Activated naive CD8-positive, alpha-beta T cell treated with anti-CD3 and anti-CD28 coated beads, Interleukin-2, amount 50 U/mL, for 24 hours (primary cell): ENCODE measurements at places on chromosomes 5 and 9.

- peak; percentile 44 for DNase-seq
Observed at GRCh38 chr9:113155911-113156588, 5.2 kb downstream of the SLC31A2 start.

- DNase-seq, result no peak
Observed at GRCh38 chr9:96089452-96090085, 212.4 kb downstream of the HSD17B3 start.

GRCh38 chr9:114385397-114386181 lies 2.2 kb downstream of the AKNA start:
- peak; percentile 88 for DNase-seq

GRCh38 chr5:17103461-17103860 lies 114.0 kb upstream of the BASP1 start:
- DNase-seq, result no peak

DNA sequence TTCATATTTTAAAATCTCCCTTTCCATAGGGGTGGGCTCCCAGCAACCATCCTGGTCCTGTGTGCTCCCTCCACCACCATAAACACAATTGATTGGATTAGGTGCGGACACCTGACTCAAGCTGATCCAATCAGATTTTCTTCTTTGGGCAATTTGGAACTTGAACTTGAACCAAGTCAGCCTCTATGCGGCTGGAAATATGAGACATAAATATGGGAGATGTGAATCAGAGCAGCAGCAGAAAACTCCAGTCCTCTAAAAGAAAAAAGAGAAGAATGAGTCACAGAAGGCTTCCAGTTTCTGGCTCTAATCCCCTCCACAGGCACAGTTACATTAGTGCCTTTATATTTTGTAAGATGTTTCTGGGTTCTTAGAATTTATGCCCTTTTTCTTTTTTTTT lies 306.6 kb downstream of the MLLT3 start:
- no peak for DNase-seq

- DNase-seq, result no peak
Observed at GRCh38 chr5:13976867-13977830, 32.7 kb upstream of the DNAH5 start.

DNA sequence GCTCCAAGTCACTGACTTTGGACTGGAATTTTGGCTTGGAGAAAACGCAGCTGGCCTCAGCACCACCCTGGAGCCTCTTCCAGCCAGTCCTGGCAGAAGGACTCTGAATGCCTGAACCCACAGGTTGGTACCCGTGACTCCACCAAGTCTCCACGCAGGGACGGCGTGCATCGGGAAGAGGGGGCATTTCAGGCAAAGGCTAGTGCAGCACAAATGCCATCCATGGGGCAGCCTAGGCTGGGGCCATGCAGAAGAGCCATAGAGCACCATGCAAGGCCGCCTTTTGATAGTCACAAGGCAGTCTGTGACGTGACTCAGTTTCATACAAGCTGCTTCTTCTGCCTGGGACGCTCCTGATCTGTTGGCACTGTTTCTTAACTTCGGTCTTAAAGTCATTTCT lies 28.0 kb downstream of the GDNF start:
- no peak for DNase-seq

DNA sequence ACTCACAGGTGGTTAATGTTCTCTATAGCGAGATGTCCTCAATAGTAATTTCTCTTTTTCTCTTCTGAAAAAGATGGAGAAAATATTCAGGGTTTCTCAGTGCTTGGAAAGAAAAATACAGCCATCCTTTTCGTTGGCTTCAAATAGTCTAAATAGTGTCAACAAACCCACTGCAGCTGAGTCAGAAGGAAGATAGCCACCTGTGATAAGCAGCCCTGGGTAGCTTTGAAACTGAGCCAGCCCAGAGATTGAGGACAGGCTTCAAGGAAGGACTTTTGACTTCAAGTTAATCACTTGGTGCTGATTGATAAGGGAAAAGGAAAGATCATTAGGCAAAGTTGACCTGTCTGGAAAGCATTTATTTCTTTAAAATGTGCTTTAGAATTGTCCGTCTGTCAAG lies 78.7 kb upstream of the TYRP1 start:
- no peak for DNase-seq

DNA sequence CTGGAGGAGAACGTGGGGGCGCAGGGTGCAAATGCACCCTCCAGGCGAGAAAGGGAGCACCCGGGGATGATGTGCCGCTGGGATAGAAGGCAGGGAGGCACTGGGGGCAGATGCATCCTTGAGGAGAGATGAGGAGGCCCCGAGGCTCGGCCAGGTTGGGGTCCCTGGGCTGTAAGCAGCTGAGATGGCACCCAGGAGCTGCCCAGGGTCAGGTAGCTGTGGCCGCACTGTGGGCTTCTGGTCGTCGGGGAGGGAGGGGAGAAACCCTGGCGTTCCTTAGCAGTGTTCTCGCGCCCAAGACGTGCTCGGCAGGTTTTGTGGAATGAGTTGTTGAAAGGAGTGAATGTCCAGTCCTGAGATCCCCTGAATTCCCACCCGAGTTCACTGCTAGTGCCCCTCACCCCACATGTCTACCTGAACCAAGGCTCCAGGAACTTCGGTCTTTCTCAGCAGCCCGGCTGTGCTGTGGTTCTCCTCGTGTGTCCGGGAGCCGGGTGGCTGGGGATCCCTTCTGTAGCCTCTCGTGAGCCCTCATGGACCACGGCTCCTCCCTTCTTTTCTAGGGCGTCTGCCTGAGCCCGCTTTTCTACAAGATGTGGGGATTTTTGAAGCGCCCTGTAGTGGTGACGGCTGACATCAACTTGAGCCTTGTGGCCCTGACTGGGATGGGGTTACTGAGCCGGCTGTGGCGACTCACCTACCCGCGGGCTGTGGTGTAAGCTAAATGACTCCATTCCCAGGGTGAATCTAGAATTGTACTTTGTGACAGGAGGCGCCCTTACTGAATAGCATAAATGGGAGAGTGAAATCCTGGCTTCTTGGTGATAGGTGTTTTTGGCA lies 1.1 kb downstream of the POMT1 start:
- DNase-seq, result peak; percentile 75

- no peak for DNase-seq
Observed at GRCh38 chr5:180647941-180648500, 1.4 kb downstream of the FLT4 start.

DNA sequence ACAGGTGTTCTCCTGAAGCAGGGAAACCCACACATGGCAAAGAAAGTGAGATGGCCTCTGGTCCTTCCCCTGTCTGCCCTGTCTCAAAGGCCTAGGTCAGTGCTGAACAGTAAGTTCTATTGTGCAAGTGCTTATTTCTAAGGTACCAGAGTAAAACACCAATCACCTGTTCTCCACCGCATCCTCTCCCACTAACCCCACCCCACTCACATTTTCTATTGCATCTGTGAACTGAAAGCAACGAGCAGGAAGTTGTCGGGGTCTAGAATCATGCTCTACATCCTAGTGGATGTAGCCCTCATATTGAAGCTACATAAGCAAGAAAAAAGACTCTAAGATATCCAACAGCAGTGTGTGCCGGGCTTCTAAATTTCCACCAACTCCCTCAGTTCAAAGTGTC lies 265.9 kb downstream of the ENC1 start:
- no peak for DNase-seq

- no peak for DNase-seq
Observed at GRCh38 chr9:136537411-136537810, 8.4 kb downstream of the NOTCH1 start.

- DNase-seq, result no peak
Observed at GRCh38 chr9:36976371-36977030, 57.6 kb downstream of the PAX5 start.

GRCh38 chr9:126459126-126459525 lies 132.5 kb downstream of the MVB12B start:
- DNase-seq, result no peak

- no peak for DNase-seq
Observed at GRCh38 chr5:38590838-38591522, 34.5 kb upstream of the LIFR start.

- DNase-seq, result peak; percentile 56
Observed at GRCh38 chr5:95870105-95870672, 47.7 kb upstream of the GLRX start.

DNA sequence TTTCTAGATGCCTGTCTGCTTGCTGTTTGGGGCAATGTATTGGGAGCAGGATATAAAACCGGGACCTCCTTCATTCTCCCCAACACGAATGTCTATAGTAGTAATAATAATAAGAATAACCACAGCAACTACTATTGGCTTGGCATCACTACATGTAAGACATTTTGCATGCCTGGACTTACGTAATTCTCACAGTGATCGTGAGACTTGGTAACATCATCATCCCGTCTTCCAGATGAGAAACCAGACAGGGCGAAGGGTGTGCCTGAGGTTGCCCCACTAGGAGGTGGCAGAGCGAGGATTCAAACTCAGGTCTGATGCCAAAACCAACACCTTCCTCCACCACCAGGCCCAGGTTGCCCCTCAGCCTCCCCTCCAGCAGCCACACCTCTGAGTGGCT lies 185.1 kb downstream of the RGS3 start:
- no peak for DNase-seq

- no peak for DNase-seq
Observed at GRCh38 chr9:4206718-4207117, 93.2 kb downstream of the GLIS3 start.

DNA sequence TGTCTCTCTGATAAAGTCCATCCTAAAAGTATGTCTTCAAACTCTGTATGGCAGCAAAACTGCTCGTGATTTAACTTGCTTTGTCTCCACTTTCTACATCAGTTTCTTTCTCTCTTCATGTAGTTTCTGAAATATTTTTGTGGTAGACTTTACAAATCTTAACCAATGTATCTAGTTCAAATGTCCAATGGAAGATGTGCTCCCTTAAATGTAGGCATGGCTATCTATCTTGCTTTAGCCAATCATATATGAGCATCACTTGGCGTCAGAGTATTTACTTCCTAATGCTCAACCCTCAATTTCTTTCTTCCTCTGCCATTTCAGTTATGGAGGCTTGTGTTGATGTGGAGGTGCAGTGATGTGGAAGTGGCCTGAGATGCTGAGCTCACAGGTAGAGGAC lies 206.1 kb upstream of the ZNF608 start:
- no peak for DNase-seq

DNA sequence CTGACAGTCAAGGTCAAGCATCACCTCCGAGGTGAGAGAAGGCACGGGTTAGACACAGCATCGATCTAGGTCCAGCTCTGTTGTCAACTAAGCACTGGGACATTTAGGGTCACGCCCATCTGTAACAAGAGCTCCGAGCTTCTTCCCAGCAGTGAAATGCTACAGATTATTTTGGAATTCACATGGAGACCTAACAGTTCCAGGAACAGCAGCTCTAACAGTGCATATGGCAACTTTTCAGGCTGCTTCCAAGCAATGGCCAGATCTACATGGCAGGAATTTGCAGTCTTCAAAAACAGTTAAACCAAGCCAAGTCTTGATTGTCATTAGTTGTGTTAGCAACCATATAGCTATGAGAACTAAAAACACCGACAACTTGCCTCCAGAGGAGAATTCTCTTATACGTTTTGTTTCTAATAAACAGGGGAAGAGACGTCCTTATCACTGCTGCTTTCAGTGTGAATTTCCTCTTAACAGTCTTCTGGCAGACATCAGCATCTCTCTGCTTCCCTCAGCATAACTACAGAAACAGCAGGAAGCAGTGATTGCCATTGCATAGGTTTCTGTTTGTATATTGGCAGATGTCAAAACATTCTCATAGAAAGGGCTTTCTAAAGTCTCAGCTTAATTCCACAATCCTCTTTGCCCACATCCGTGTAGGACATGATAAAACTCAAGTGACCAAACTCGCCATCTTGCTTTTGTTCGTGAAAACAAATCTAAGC lies 242.1 kb upstream of the DAPK1 start:
- DNase-seq, result no peak
